D721Med (cell line): ENCODE measurements at places on chromosomes 13 and 19.

DNA sequence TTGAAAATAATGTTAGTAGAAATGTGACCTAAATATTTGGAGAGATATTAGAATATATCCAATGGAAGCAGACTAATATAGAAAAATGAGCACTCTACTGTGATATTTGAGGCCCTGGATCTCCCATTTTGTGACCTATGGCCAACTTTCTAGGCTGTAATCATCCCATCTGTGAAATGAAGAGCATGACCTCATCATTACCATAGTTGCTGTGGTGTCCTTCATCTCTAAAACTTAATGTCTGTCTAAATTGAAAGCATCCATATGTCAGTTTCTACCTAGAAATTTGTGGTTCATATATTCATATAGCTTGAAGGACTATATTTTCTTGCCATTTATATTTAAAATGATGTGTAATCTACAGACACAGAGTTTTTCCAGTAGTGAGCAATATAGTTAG lies 41.6 kb downstream of the PAN3 start:
- DNase-seq, result no peak

- DNase-seq, result no peak
These were observed 587 bp downstream of the TMEM238 start for GRCh38 chr19:55383279-55384130.

DNA sequence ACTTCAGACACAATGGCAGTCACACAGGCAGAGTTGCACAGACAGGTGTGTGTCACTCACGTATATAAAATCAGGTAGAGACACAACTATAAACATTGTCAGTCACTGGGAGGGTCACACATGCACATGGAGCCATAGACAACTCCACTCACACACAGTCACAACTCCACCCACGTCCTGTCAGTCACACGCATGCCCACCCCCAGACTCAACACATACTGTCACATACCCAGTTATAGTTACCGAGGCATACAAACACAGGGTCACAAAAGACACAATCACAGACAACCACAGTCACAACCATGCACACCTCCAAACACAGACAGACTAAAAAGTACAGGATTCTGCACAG lies 1.5 kb downstream of the NUMBL start:
- no peak for DNase-seq

- DNase-seq, result no peak
These were observed 22.0 kb upstream of the FREM2 start for GRCh38 chr13:38664906-38665305.

GRCh38 chr13:52348071-52348470 lies 57.9 kb downstream of the THSD1 start:
- no peak for DNase-seq

GRCh38 chr19:31316201-31316951 lies 32.9 kb downstream of the TSHZ3 start:
- DNase-seq, result no peak

- no peak for DNase-seq
These were observed 1.3 kb upstream of the LRCH1 start for GRCh38 chr13:46551410-46552302.

DNA sequence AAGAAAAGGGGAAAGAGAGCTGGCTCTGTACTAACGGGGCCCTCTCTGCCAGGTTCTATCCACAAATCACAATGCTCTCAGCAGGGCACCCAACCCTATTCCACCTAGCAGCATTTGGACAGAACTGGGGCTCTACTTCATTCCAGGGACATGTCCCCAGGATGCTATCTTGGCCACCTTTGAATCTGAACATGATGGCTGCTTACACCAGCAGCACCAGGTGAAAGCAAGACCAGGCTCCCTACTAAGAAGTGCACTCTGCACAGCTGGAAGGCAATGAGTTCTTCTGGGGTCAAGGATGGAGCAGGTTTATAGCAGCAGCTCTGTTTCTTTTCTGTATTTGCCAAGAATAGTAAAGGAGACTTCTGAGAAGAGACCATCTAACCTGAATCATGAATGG lies 222.4 kb downstream of the DACH1 start:
- no peak for DNase-seq

- no peak for DNase-seq
These were observed 115.3 kb downstream of the NALCN start for GRCh38 chr13:101301053-101301452.

DNA sequence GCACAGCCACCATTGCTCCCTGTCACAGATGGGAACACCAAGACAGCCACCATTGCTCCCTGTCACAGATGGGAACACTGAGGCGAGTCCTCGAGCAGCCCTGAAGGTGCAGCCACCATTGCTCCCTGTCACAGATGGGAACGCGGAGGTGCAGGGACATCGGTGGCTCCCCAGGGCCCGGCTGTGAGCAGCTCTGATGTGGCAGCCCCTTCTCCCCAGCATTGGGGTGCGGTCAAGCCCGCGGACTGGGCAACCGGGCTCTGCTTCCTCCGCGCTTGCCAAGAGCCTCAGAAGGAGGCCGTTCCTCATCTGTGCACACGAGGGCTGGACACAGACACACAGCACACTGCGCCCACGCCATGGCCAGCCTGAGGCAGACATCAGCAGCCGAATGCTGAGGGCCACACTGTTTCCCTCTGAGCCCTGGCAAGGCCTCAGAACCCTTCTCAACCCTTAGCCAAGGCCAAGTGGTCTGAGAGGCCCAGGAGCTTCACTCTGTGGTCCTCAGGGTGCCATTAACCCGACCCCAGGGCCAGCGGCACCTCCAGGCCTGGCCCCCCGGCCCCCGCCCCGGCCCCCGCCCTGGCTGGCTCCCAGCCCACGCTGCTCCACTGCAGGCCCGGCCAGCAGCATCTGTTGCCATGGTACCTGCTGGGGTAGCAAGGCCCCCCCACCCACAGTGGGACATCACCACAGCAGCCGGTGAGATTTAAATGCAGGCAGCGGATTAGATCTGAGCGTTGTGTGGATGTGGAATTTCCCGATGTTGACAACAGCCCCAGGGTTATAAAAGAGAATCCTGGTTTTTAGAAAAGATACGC lies 18.4 kb downstream of the C2CD4C start:
- DNase-seq, result no peak

DNA sequence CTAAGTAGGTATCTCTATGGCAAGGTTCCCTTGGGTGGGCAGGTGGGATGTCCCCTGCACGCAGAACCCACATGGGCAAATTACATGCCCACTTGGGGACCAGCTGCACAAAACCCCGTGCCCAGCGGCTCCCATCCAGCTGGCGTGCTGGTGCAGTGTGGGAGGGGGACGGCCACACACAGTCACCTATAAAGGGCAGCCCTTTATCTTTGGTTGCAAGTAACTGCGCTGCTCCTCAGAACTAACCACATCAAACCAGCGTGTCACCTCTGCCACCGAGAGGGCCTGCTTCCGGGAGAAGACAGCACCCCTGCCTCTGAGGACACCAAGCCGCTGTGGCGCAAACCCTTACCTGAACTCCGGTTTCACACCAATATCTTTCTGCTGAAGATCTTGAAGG lies 32.2 kb downstream of the ANKRD27 start:
- DNase-seq, result no peak

DNA sequence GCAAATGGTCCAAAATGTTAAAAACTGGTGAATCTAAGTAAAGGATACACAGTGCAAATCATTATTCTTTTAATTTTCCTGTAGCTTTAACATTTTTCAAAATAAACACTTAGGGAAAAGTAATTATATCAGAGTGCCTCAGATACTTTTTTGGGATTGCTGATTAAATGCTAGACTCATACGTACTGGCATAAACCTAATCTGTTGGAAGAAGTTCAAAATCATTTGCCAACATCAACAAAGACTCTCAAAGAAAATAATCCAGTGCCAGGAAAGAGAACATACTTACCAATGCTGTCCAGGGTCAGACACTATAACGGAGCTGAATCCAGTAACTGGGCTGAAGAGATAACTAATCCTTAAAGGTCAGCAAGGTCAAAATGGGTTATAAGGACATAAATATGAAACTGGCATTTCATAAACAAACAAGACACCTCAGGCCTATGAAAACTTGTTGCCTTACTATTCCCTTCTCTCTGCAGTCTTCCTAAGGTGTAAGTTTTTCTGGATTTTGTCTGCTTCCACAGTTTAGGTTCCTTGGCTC lies 3.3 kb upstream of the ZNF420 start:
- DNase-seq, result no peak

GRCh38 chr19:38561053-38561606 lies 56.6 kb downstream of the MAP4K1 start:
- no peak for DNase-seq

DNA sequence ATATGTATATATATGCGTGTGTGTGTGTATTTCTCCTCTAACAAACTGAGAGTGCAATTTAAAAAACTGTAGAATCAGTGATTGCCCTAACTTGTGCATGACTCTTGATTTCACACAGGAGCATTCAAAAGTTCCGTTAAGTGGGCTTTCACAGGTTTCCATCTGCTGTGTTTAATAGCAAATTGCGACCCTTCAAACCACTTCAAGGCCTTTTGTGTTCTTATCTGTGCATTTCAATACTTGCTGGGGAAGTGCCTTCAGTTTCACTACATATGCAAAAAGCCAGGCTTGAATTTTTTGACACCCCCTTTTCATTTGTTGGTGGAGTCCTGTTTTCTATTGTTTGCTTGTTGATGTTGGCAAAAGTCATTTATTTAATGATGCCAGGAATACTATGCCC lies 158.0 kb downstream of the TM9SF2 start:
- no peak for DNase-seq

DNA sequence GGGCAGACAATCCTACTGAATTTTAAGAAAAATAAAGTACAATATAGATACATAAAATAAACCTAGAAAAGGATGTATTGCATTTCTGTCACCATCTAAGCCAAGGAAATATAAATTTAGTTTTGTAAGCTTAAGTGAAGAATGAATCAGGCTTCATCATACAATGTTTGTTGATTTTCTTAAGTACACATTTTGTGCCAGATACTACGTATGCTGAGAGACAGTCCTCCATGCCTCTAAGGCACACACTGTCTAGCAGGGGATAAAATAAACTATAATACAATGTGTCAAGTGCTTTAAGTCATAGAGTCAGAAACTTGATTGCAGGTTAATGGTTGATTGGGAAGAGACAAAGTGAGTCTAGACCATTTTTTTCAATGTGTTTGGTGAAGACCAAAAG lies 465.7 kb downstream of the TBC1D4 start:
- DNase-seq, result no peak

GRCh38 chr19:1304197-1304924 lies 18.7 kb downstream of the EFNA2 start:
- no peak for DNase-seq

DNA sequence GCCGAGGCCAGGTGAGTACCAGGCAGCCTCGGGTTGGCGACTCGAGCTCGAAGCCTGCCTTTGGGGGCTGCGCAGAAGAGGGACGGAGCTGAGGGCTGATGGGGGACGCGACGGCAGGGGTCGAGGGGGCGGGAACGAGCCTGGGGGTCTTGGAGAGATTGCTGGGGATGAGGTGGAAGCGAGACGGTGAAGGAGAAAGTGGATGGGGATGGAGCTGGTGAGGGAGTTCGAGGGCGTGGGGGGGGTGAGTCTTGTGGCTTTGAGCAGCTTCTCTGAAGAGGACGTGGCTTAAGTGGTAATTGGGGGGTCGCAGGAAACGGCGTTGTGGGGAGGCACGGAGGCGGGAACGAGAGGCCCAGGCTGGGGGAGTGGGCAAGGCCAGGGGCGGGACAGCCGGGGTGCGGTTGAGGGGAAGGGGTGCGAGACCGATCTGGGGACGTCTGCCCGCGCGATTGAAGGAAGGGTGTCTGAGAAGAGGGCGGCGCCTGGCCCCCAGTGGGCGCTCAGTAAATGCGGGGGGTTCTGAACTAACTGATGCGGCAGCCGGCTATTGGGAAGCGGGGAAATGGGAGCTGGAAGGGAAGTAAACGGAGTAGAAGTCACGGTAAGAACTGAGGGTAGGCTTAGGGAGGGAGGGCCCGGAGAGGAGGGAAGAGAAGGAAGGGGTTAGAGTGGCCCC lies 426 bp downstream of the MYO9B start:
- DNase-seq, result no peak

DNA sequence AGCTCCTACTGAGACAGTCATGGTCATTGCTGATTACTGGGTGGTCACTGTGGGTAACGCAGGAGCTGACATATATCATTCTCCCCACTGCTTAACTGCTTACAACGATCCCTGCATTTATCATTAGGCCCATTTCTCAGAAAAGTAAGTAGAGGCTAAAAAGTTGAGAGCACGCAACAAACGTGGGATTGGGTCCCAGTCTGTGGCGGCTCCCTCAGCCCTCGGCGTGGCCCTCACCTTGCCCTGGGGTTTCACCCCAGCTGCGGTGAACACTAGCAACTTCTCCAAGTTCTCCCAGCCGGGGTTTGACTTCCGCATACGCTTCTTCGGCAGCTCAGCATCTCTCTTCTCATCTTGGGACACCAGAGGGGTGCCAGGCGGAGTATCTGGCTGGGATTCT lies 2.5 kb downstream of the PNKP start:
- no peak for DNase-seq

DNA sequence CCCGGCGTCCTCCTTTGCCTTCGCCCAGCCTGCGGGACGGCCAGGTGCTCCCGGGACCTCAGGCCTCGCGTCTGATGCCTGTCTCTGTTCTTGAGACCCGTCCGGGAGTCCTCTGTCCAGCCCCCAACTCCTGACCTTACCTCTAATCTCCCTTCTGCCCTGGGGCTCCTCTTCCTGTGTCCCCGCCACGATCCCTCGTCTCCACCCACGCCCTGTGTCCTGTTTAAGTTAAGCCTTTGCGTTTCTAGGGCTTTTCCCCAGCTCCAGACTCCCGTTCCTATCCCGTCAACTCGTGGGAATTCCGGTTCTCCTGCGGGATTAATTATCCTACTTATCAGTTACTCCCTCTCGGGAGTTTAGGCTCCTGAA lies 686 bp downstream of the LENG8 start:
- DNase-seq, result no peak

- no peak for DNase-seq
These were observed 23.4 kb downstream of the IPO5 start for GRCh38 chr13:97976610-97977521.

- DNase-seq, result no peak
These were observed 33.4 kb downstream of the SPRY2 start for GRCh38 chr13:80307401-80307987.

GRCh38 chr13:72109863-72110262 lies 242.9 kb upstream of the DACH1 start:
- no peak for DNase-seq

DNA sequence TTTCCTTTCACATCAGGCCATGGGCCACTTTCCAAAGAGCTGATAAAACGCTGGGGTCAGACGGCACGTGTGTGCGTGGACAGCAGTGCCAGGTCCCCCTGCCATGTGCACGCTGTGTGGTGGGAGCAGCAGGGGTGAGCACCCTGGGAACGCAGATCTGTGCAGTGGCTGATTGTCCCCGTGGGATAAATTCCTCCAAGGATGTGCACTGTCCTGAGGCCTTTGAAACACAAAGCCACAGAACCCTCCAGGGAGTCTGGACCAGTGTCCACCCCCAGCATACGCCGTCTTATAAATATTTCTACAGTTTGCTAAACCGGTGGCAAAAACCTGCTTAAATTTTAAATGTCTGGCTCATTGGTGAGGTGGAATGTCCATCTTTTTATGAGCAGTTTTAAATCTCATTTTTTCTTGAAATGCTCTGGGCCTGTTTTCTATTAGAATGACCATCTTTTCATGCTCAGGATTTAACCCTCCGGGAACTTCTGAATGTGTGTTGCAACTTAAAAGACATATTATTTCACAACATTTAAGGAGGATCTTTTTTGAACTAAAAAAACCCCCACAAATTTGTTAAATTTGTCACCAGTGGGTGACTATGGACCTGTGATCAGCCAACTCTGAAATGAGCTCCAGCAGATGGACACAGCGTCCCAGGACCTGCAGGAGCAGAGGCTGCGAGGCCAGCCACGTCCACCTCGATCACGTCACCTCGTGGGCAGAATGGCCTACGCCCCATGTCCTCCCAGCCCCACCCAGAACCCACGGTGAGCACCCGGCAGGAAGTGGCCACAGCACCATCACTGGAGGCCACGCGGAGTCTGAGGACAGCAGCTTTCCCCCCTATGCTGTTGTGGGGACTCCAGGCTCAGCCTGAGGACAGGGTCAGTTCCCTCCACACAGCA lies 68.6 kb downstream of the RASA3 start:
- no peak for DNase-seq
